ENCODE measurements at places on chromosomes 2 and 18. TPM values are rescaled to one million over a fixed set of nuclear protein-coding genes. Genes with fewer than 3 reads are reported as not detected.

FBXO41 gene
- 3.5 TPM for polyA plus RNA-seq

DNA sequence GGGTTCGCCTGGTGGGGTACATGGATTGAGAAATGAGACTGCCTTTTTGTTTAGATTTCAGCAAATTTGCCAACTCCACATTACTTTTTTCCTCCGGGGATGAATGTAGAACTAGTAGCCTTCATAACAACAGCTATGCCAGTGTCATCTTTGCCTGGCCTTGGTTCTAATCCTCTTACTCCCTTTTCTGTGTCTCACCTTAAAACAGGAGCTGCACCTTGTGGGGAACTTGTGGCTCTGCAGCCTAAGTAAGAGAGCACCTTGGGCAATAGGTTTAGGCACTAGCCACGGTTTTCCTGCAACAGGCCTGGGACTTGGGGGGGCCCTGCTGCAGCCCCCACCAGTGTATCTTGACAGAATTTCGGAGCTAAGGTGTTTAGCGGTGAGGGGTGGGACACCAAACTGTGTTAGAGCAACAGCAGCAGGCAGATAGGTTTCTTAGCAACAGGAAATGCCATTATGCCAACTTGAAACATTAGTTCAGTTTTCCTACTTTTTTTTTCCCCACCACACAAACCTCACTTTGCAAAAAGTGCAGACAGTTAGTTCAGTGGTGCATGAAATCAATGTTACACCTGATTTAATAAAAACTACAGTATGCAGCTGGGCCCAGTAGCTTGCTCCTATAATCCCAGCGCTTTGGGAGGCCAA is 173.7 kb downstream of the PRKCE start:
- no peak for DNase-seq

ABCG8 gene
- not detected for polyA plus RNA-seq

- no peak for DNase-seq
Measured at GRCh38 chr2:30454571-30454970, 7.5 kb downstream of the LCLAT1 start.

- DNase-seq: no peak
Measured at GRCh38 chr2:88128654-88129312, 921 bp upstream of the FABP1 start.

CDK15 gene
- polyA plus RNA-seq: 2.5 TPM

GRCh38 chr2:69994166-69994565 is 32.7 kb upstream of the ASPRV1 start:
- DNase-seq: no peak

DNA sequence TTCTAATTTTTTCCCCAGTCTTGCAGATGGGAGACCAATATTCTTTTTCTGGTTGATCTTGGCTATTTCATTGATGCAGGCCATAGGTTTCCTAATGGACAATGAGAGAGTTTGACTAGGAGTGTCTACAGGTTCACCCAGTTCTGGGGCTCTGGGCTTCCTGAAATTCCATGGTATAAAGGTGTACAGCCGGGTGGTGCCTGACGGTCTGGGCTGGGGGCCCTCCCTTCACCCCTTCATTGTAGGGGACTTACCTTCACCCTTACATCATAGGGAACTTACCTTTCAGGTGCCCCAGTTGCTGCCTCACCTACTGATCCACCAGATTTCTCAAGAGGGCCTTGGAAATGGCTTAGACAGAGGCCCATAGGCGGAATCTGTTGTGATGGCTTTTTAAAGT is 13.0 kb upstream of the LAPTM4A start:
- no peak for DNase-seq

DNA sequence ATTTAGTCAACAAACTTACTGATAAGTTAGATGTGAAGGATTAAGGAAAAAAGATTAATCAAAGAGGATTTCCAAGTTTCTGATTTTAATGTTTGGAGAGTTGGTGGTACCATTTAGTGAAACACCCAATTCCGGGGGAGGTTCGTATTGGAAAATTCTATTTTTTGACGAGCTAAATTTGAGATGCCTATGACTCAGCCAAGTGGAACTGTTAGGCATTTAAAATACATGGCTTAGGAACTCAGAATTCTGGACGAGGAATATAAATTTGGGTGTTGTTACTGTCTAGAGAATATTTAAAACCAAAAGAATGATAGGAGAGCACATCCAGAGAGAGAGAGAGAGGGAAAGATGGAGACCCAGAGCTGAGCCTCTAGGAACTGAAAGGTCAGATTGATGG is 103.6 kb downstream of the TMX3 start:
- no peak for DNase-seq

DNA sequence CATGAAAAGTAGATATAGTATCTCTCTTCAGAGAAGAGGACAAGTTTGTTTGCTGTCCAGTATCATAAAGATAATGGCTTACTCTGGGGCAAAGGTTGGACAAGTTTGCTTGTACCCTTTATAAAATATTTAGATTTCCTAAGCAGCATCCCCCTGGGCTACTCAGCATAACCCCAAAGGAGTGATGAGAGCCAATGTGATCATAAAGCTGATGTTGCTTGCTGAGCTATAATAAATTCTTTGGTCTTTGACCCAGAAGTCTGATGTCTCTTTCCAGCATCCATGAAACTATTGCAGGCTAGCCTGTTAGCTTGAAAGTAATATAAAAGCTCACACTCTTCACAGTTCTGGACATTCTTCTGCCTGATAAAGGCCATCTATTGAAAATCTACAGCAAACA is 138.3 kb upstream of the STON1 start:
- DNase-seq: no peak
